ENCODE measurements at places on chromosomes 7 and 10.

DNA sequence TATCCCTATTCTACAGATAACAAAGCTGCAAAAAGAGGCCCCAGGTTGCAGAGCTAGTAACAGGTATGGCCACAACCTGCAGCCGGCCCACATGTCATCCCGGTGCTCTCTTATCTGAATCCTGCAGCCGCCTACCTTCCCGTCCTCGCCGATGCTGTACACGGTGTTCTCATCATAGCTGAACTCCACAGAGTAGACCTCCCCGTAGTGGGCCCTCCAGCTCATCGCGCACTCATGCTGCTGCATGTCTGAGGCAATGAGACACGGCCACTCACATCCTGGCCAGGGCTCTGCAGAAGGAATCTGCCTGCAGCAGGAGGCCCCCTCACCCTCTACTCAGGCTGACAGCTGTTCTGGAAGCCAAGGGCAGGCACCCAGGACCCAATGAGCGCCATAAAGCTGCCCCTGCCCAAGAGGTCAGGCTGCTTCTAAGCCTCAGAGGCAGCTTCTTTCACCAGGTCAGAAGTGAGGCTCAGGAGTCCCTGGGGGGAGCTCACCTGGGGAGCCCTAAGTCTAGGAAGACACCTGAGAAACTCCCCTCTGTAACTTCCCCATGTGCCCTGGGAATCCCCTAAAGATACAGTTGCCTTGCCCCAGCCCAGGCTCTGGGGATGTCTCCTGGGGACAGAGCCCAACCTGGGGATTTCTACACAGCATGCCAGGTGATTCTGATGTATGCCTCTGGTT lies 17.9 kb upstream of the CYREN start:
- DNase-seq: no peak

GRCh38 chr10:43255634-43256431 lies 11.0 kb downstream of the RASGEF1A start:
- peak; percentile 32 for DNase-seq

GRCh38 chr10:60114765-60115586 lies 208.6 kb upstream of the CCDC6 start:
- DNase-seq: no peak

DNA sequence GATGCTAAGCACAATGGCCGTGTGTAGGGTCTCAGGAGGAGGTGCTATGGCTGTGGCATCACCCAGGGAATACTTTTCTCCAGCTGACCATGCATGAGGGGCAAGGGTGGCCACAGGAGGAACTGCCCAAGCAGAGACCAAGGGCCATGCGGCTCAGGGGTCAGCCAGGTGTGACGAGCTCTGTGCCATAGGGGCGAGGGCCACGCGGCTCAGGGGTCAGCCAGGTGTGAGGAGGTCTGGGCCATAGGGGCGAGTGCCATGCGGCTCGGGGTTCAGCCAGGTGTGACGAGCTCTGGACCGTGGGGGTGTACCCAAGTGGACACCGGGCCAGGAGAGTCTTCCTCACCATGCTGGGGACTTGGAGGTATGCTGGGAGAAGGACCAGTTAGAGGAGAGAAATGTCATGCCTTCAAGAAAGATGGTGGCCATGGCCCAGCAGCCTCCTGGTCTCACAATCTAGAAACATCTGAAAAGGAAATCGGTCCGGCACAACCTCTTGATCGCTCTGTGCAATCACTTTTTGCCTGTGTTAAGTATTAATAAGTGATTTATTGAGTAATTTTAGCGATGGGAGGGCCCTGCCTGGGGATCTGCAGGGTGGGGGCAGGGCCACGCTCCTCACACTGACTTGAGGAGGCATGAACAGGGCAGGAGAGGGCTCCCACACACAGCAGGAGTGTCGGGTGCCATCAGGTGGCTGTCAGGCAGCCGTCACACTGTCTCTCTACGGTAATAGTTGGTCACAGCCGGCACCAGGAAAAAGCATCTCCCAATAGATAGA lies 265.0 kb downstream of the ADARB2 start:
- DNase-seq: no peak

- DNase-seq: no peak
Observed at GRCh38 chr7:150814328-150815001, 13.9 kb downstream of the TMEM176A start.

DNA sequence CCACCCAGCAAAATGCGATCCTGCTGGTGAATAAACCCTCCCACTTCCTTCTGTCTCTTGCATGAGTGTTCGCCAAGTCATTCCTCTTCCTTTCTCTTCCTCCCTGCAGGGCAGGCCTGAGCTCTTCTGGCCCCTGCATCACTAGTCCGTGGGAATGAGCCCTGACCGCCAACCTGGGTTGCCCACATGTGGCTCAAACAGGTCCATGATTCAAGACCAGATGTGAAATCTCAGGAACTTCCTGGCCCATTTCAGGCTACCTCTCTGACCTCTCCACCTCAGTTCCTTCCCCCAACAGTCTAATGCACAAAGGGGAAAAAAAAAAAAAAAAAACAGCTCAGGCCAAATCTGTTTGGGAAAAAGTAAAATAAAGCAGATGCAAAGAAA lies 5.4 kb upstream of the YWHAG start:
- DNase-seq: no peak

DNA sequence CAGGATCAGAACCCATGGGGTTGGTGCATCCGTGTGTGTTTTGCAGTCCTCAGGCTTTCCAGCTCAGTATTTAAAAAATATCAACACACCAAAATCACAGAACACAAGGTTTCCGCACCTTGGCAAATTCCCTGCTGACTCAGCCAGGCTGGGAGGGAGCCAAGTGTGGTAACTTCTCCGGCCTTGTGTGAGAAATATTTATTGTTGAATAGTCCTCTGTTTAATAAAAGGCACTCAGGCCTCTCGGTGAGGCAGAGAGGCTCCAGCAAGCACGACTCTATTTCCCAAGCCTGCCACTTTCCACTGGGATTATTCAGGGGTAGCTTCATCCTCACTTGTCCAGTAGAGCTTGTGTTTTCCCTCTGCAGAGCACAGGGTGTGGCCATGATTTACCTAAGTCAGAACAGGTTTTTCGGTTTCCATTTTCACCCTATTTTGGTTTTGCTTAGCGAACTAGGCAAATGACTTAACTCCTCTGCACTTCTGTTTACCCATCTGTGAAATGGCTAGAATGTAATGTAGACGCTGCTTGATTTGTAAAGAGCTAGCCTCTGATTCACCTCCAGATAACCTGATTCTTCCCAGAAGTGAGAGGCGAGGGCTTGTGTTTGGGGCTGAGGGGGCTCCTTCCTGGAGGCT lies 13.0 kb upstream of the CHST15 start:
- no peak for DNase-seq

DNA sequence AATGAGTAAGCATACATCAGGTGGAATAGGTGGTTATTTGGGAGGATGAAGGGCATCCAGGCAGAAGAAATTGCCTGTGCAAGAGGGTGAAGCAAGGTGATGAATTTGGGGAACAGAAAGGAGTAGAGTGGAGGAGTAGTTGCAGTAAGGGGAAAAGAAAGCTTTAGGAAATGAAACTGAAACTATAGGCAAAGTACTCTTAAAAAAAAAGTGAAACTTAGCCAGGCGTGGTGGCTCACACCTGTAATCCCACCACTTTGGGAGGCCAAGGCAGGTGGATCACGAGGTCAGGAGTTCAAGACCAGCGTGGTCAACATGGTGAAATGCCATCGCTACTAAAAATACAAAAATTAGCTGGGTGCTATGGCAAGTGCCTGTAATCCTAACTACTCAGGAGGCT lies 17.6 kb downstream of the NUP205 start:
- no peak for DNase-seq

GRCh38 chr7:109616551-109617069 lies 1046.9 kb downstream of the DNAJB9 start:
- DNase-seq: no peak

DNA sequence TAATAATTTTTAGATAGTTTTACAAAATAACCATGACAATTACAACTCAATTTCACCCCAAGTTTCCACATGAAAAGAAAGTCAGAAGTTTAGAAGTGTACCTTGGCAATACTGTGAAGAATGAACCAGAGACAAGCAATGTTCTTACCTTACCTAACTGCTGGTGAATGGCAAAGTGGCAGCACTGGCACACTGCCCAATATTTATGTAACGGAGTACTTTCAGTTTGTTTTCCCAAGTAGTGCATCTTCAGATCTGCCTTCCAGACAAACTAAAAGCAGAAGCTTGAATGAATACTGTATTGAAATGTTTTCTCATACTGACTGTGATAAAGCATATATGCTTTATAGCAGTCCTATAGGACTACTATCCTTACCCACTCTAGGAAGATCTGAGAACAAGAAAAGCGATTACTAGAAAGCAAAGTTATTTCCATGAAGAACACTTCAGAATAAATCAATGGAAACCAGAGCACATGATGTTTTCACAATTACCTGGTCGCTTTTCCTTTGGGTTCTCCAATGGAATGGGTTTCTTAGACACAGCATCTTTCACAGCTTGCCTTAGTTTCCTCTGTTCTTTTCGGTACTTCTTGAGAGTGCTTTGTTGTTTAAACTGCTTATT lies 1.5 kb downstream of the NOC3L start:
- no peak for DNase-seq

DNA sequence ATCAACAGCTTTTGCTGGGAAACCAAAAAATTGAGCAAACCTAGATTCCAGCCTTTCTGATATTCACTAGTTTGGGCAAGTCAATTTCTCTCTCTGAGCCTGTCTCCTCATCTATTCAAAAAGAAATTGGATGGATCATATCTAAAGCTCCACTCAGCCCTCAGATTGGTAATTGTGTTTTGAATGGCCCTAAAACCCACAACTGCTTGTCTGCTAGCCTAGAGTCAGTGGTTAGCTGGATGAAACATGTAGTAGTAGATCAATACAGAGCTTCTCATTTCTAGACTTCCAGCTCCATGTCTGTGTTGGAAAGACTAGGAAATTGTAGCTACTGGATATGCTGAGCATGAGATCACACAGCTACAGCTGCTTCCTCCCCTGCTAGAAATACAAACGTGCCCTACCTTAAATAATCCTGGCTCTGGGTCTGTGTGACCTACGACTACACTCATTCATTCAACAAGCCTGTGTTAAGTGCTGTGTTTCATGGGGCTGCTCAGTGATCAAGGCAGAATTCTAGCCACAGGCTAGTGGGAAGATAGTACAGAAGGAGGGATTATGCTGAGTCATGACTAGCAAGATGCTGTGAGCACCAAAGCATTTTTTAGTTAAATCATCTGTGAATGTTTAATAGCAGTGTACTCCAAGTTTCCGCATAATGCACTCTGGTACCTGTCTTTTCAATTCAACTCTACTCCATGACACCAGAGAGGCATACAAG lies 15.7 kb downstream of the DNTT start:
- no peak for DNase-seq

DNA sequence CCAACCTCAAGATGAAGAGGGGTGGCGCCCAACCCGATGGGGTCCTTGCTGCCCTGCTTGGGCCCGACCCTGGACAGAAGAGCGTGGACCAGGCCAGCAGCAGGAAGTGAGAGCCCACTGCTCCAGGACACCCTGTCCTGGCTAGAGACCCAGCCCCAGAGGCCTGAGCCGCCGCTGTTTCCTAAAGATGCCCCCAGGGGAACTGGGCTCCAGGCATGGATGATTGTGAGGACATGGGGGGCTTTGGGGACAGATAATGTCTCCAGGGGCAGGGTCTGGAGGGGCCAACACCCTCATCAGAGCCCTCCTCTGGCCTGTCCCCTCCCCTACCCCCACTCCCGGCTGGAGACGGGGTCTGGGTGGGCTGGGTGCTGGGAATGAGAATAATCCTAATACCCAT lies 71.7 kb downstream of the MYL10 start:
- DNase-seq: no peak

GRCh38 chr10:9097206-9097990 lies 1042.9 kb downstream of the GATA3 start:
- DNase-seq: no peak

GRCh38 chr10:127168261-127168660 lies 28.1 kb downstream of the INSYN2A start:
- DNase-seq: no peak

- no peak for DNase-seq
Observed at GRCh38 chr7:8229927-8230326, 32.0 kb downstream of the ICA1 start.

GRCh38 chr10:78777466-78777865 lies 291.3 kb upstream of the ZMIZ1 start:
- no peak for DNase-seq

DNA sequence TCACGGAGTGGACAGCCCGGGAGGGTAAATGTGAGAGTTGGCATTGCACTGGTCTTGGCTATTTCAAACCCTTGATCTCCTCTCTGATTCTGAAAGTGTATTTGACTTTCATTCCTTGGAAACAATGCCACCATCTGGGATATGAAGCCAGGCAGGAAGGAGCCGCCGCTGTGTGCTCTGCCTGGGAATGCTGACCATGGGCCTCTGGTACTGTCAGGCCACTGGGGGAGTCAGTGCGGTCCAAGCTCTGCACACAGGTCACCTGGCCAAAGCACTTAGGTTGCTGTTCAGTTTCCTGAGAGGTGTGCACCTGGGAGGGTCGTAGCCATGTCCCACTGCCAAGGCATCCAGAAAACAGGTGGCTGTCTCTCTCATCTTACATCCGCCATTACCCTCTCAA lies 68.5 kb upstream of the SHH start:
- no peak for DNase-seq

DNA sequence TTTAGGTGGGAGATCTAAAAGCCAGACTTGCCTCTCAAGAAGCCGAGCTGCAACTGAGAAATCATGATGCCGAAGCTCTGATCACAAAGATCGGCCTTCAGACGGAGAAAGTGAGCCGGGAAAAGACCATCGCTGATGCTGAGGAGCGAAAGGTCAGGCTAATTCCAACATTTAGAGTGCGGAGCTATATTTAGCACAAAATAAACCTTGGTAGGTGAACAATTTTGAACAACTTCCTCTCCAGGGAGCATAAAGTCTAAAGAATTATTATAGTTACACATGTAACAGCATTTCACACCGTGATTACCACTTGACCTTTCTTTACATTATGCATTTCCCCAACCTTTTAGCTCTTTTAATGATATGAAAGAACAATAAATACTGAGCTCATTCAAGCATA lies 166.7 kb downstream of the CDCA7L start:
- no peak for DNase-seq

- no peak for DNase-seq
Observed at GRCh38 chr7:127968547-127968946, 62.7 kb downstream of the LRRC4 start.

DNA sequence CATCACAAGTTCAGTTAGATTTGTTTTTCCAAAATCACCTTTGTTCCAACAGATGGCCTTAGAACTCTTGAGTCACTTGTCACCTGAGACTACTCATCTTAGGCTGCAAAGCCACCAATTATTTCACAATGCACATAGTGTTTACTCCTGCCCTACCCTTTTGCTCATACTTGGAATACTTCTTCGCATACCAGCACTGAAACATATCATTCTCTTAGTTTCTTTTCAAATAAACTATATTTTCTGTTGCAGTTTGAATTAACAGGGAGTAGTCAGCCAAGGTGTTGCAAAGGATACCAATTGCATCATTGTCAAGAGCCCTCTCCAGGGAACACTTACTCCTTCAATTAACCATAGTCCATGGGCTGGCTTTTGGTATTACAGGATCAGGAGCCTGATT lies 71.0 kb downstream of the CASD1 start:
- no peak for DNase-seq

GRCh38 chr10:104119996-104120395 lies 2.0 kb upstream of the SFR1 start:
- no peak for DNase-seq

GRCh38 chr10:10394933-10395658 lies 622.6 kb upstream of the CELF2 start:
- no peak for DNase-seq
